ENCODE measurements at places on chromosomes 6 and 20. TPM values are rescaled to one million over a fixed set of nuclear protein-coding genes. Genes with fewer than 3 reads are reported as not detected.

The RAB44 gene
- 0.14 TPM for total RNA-seq

The TP53TG5 gene
- total RNA-seq: not detected

The BPIFA1 gene
- not detected for total RNA-seq

- H3K4me3 ChIP-seq: no peak overlapping the region
- H3K36me3 ChIP-seq: no peaks in the 10 kb centered on the region
- no peak overlapping the region for H3K27ac ChIP-seq
- peaks cover 11% of the 10 kb centered on the region for H3K4me1 ChIP-seq
- no peaks in the 10 kb centered on the region for H3K27me3 ChIP-seq
- DNase-seq: no peak
These were observed 42.3 kb upstream of the TMEM181 start for GRCh38 chr6:158517581-158517980.

DNA sequence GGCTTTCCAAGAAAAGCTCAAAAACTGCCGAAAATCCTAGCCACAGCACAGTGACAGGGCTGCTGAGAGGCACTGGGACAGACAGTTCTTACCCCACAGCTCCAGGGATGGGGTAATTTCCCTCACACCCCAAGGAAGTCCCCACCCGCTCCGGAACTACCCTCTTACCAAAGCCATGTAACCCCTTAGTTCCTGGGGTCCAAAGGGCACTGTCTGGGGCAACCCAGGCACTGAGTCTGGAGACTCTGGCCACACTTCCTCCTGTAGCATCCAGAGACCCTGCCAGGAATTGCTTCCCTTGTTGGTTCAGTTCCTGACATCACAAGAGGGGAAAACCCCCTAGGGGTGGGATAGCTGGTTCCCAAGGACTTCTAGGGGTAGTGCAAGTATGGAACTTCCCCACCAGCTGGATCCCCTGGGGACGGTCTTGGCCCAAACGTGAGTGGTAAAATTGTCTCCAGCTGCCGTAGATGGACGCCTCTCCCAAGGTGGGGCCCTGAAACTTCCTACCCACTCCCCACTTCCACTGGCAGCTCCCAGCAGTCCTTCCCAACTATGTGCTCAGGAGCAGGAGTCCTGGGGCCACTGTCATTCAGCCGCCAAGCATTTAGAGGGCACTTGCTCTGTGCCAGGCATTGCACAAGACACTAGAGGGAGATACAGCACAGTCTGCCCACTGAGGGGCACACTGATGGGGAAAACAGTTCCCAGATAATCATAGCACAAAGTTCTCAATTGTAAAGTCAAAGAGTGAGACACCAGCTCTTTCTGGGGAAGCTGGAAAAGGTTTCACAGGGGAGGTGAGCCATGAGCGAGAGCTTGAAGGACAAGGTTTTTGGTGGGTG is 17.2 kb upstream of the HCK start:
- H3K4me3 ChIP-seq: no peak overlapping the region
- DNase-seq: no peak
- H3K4me1 ChIP-seq: no peaks in the 10 kb centered on the region
- H3K27ac ChIP-seq: no peak overlapping the region
- H3K36me3 ChIP-seq: no peaks in the 10 kb centered on the region

The TXLNB gene
- 0.58 TPM for total RNA-seq
